Pancreas (tissue), 10 donors: ENCODE measurements at places on chromosomes 11 and 22.

DNA sequence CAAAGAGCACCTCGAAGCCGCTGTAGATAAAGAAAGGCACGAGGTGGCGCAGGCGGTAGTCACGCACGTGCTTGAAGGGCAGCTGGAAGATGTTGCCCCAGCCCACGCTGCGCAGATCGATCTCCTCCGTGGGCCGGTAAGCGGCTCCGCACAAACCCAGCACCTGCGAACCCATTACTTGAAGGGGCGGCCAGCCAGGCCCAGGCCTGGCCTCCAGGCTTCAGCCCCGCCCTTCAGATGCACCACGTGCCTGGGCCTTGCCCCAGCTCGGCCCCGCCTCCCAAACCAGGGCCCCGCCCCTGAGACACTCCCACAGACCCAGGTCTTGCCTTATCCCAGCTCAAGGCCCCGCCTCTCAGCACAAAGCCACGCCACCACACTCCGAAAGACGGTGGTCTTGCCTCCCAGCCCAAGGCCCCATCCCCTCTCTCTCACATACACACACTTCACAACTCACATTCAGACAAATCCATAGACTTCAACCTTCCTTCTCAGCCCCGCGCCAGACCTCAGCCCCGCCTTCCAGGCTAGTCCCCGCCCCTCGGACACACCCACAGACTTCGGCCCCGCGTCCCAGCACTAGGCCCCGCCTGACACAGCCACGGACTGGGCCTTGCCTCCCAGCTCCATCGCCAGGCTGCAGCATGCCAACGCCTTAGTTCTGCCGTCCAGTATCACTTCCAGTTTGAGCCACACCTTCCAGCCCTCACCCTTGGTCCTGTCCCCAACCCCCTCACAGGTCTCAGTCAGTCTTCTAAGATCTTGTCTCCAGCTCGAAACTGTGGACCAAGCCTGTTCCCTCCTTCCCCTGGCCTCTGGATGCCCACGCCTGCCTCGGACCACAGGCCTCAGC, 7.0 kb downstream of the UNC93B1 start:
- H3K4me3 ChIP-seq: peak overlapping the region; percentile 23
- DNase-seq: peak; percentile 83
- H3K4me1 ChIP-seq: no peaks in the 10 kb centered on the region
- H3K36me3 ChIP-seq: no peaks in the 10 kb centered on the region

GRCh38 chr11:34549271-34549670, 35.7 kb upstream of the ELF5 start:
- H3K4me1 ChIP-seq: no peaks in the 10 kb centered on the region
- no peaks in the 10 kb centered on the region for H3K27me3 ChIP-seq
- no peaks in the 10 kb centered on the region for H3K36me3 ChIP-seq
- no peak overlapping the region for H3K4me3 ChIP-seq
- H3K27ac ChIP-seq: no peak overlapping the region
- no peak for DNase-seq

DNA sequence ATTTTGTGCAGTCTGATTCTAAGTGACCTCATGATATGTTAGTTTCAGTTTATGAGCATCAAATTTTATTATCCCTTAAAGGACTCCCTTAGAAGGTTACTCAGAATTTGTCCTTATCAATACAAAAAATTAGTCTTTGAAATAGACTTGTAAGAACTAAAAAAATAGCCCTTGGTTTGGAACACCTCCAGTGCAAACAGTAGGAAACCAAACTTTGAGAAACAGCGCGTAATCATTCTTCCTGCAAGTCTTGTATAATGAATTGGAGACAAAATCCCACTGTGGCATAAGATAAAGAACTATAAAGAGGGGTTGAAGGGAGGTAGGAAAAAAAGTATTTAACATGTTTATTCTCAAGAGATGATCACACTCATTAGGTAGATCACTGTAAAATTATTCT, 10.8 kb upstream of the MSANTD4 start:
- DNase-seq: no peak
- H3K4me1 ChIP-seq: peaks cover 10% of the 10 kb centered on the region
- no peaks in the 10 kb centered on the region for H3K27me3 ChIP-seq
- no peak overlapping the region for H3K4me3 ChIP-seq

- H3K27me3 ChIP-seq: no peaks in the 10 kb centered on the region
- no peak for DNase-seq
- no peaks in the 10 kb centered on the region for H3K36me3 ChIP-seq
- no peak overlapping the region for H3K4me3 ChIP-seq
- H3K4me1 ChIP-seq: no peaks in the 10 kb centered on the region
- no peak overlapping the region for H3K27ac ChIP-seq
Observed at GRCh38 chr11:83682611-83682973, 396.4 kb upstream of the CCDC90B start.

- no peaks in the 10 kb centered on the region for H3K36me3 ChIP-seq
- no peak overlapping the region for H3K27ac ChIP-seq
- no peaks in the 10 kb centered on the region for H3K4me1 ChIP-seq
Observed at GRCh38 chr11:102920118-102920684, 35.3 kb downstream of the MMP13 start.

GRCh38 chr11:88280673-88281316, 56.7 kb downstream of the CTSC start:
- DNase-seq: no peak
- no peak overlapping the region for H3K4me3 ChIP-seq
- no peaks in the 10 kb centered on the region for H3K36me3 ChIP-seq
- no peaks in the 10 kb centered on the region for H3K27me3 ChIP-seq
- no peaks in the 10 kb centered on the region for H3K4me1 ChIP-seq
- H3K27ac ChIP-seq: no peak overlapping the region

GRCh38 chr11:47593934-47594855, at the start of gene C1QTNF4:
Gene C1QTNF4, minus strand, starts transcription at chr11:47594411. Its CDS starts 3,601 bp downstream, at chr11:47590810.
- no peak within 1 kb of the TSS for H3K27ac ChIP-seq
- H3K4me3 ChIP-seq: peak within 1 kb of the TSS; percentile 37
- H3K4me1 ChIP-seq: no peaks in the 10 kb centered on the region
- no peaks in the 10 kb centered on the region for H3K27me3 ChIP-seq

- DNase-seq: no peak
- no peak overlapping the region for H3K27ac ChIP-seq
- no peaks in the 10 kb centered on the region for H3K27me3 ChIP-seq
Observed at GRCh38 chr11:33674035-33674814, 26.4 kb downstream of the C11orf91 start.

DNA sequence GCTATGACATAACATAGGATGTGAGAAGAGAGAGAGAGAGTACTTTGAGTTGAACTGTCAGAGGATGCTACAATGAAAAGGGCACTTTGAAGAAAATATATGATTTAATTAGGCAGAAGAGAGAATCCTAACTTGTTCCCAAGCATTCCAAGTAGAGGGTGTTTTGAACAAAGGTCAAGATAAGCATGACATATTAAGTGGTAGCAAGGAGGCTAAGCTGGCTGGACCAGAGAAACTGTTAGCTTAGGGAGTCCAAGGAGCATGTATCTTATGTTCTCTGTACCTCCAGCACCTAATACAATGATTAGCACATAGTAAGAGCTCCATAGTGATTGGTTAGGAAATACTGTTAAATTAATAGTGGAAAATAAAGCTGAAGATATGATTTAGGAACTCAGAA, 479.6 kb downstream of the TMEM135 start:
- DNase-seq: no peak
- no peak overlapping the region for H3K4me3 ChIP-seq
- H3K36me3 ChIP-seq: no peaks in the 10 kb centered on the region
- H3K27me3 ChIP-seq: no peaks in the 10 kb centered on the region

- H3K36me3 ChIP-seq: no peaks in the 10 kb centered on the region
- H3K27ac ChIP-seq: no peak overlapping the region
- H3K27me3 ChIP-seq: no peaks in the 10 kb centered on the region
- H3K4me3 ChIP-seq: no peak overlapping the region
- DNase-seq: peak; percentile 51
Observed at GRCh38 chr22:42433754-42434682, 1.8 kb upstream of the NFAM1 start.

DNA sequence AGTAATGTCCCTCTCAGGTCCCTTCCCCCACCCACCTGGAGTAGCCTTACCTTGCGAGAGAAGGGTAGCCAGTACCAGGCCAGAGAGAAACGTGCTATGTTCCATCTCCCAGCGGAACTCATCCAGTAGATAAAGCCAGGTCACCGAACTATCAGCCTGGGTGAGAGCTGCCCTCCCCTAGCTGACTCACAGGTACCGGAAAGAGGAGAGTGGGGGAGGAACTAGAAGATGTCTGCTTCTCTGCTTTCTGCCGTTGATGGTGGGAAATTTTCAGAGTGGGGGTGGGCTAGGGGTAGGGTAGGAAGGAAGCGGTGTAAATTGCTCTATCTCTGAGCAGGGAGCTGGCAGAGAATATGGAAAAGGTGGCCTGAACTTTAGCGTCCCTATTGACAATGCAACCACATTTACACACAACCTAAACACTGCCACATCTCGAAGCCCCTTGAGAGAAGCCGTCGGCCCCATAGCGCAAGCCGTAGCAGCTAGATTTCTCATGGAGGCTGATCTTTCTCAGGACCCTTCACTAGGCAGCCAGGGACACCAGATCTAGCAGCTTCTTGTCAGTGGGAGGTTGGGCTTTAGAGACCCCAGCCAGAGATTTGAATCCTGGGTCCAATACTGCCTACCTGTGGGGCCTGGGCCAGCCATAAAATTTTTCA, at the start of gene CD3D:
Gene CD3D (minus strand): TSS at position 203 of the 659 bp plus-strand sequence. CDS start 98 bp downstream, at position 105.
- no peak within 1 kb of the TSS for H3K4me3 ChIP-seq
- H3K27me3 ChIP-seq: no peaks in the 10 kb centered on the region
- no peaks in the 10 kb centered on the region for H3K4me1 ChIP-seq
- no peak for DNase-seq

DNA sequence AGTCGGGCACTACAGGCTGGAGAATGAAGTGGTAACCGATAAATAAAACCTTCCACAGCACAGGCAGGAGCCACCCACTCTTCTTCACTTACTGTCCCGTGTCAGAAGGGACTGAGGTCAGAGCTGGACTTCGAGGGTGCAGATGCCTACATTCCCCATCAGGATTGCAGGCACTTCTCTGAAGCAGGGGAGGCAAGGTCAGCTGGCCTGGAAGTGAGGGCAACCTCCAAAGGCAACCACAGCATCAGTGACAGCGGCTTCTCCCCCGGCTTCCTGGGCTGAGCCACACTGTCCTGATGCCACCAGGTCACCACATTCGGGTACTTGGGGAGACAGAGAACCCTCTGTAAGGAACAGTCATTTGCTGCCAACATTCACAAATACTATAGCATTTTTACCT, 22.7 kb downstream of the TCIRG1 start:
- H3K4me3 ChIP-seq: no peak overlapping the region
- H3K36me3 ChIP-seq: peaks cover 65% of the 10 kb centered on the region
- no peaks in the 10 kb centered on the region for H3K4me1 ChIP-seq

GRCh38 chr11:108647701-108648527, 17.0 kb upstream of the DDX10 start:
- peaks cover 2% of the 10 kb centered on the region for H3K4me1 ChIP-seq
- H3K4me3 ChIP-seq: no peak overlapping the region
- no peaks in the 10 kb centered on the region for H3K27me3 ChIP-seq
- H3K36me3 ChIP-seq: no peaks in the 10 kb centered on the region

- no peak overlapping the region for H3K4me3 ChIP-seq
- no peaks in the 10 kb centered on the region for H3K27me3 ChIP-seq
- no peak for DNase-seq
- no peaks in the 10 kb centered on the region for H3K4me1 ChIP-seq
- no peak overlapping the region for H3K27ac ChIP-seq
Observed at GRCh38 chr11:47285969-47286770, 16.2 kb downstream of the MADD start.

GRCh38 chr11:33857933-33858371, 33.9 kb downstream of the LMO2 start:
- H3K36me3 ChIP-seq: no peaks in the 10 kb centered on the region
- DNase-seq: peak; percentile 63
- H3K4me3 ChIP-seq: no peak overlapping the region
- H3K27ac ChIP-seq: no peak overlapping the region
- H3K27me3 ChIP-seq: no peaks in the 10 kb centered on the region
- H3K4me1 ChIP-seq: no peaks in the 10 kb centered on the region

DNA sequence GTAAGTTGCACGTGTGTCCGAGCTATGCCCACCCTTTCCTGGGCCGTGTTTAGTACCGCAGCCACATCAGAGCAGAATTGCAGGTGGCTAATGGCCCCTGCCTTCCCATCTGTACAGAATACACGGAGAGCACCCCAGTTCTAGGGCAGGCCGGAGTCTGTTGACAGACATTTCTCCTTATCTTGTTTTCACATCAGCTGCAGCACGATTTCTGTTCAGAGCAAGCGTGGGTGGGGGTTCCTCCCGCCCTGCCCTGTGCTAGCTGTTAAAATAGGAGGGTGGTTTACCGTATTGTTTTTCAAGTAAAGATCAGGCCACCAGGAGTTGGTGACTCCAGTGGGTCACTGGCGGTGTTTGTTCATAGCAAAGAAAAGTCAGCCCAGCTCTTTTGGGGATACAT, 41.1 kb downstream of the UBASH3B start:
- DNase-seq: no peak
- H3K4me3 ChIP-seq: no peak overlapping the region
- H3K36me3 ChIP-seq: no peaks in the 10 kb centered on the region
- no peaks in the 10 kb centered on the region for H3K4me1 ChIP-seq
- H3K27ac ChIP-seq: no peak overlapping the region
- H3K27me3 ChIP-seq: no peaks in the 10 kb centered on the region

GRCh38 chr11:125871391-125872137, 15.9 kb upstream of the HYLS1 start:
- no peaks in the 10 kb centered on the region for H3K36me3 ChIP-seq
- DNase-seq: no peak
- H3K27me3 ChIP-seq: no peaks in the 10 kb centered on the region
- H3K4me1 ChIP-seq: no peaks in the 10 kb centered on the region
- H3K27ac ChIP-seq: no peak overlapping the region

- H3K27ac ChIP-seq: no peak overlapping the region
- H3K36me3 ChIP-seq: no peaks in the 10 kb centered on the region
- no peak for DNase-seq
- no peak overlapping the region for H3K4me3 ChIP-seq
- peaks cover 3% of the 10 kb centered on the region for H3K4me1 ChIP-seq
- H3K27me3 ChIP-seq: no peaks in the 10 kb centered on the region
Observed at GRCh38 chr22:19716041-19716828, 1.9 kb downstream of the SEPTIN5 start.

GRCh38 chr11:18802381-18803257, 11.0 kb upstream of the PTPN5 start:
- H3K27me3 ChIP-seq: no peaks in the 10 kb centered on the region
- H3K36me3 ChIP-seq: no peaks in the 10 kb centered on the region
- no peak overlapping the region for H3K4me3 ChIP-seq
- peaks cover 6% of the 10 kb centered on the region for H3K4me1 ChIP-seq
- H3K27ac ChIP-seq: no peak overlapping the region

GRCh38 chr11:60282286-60282685, 1.8 kb downstream of the MS4A4A start:
- DNase-seq: no peak
- no peaks in the 10 kb centered on the region for H3K27me3 ChIP-seq
- no peak overlapping the region for H3K27ac ChIP-seq
- H3K36me3 ChIP-seq: no peaks in the 10 kb centered on the region
- H3K4me1 ChIP-seq: no peaks in the 10 kb centered on the region
- no peak overlapping the region for H3K4me3 ChIP-seq

- H3K27me3 ChIP-seq: no peaks in the 10 kb centered on the region
- H3K4me3 ChIP-seq: no peak overlapping the region
- H3K27ac ChIP-seq: no peak overlapping the region
- DNase-seq: no peak
- H3K36me3 ChIP-seq: no peaks in the 10 kb centered on the region
Observed at GRCh38 chr11:104583857-104584256, 314.4 kb downstream of the CASP12 start.

GRCh38 chr22:35392357-35392756, 7.6 kb upstream of the MCM5 start:
- H3K4me1 ChIP-seq: peaks cover 6% of the 10 kb centered on the region
- H3K27ac ChIP-seq: no peak overlapping the region
- no peak for DNase-seq
- no peaks in the 10 kb centered on the region for H3K27me3 ChIP-seq
- no peaks in the 10 kb centered on the region for H3K36me3 ChIP-seq
- H3K4me3 ChIP-seq: no peak overlapping the region
